AG08396 (cell line): ENCODE measurements at places on chromosomes 5 and 9.

DNA sequence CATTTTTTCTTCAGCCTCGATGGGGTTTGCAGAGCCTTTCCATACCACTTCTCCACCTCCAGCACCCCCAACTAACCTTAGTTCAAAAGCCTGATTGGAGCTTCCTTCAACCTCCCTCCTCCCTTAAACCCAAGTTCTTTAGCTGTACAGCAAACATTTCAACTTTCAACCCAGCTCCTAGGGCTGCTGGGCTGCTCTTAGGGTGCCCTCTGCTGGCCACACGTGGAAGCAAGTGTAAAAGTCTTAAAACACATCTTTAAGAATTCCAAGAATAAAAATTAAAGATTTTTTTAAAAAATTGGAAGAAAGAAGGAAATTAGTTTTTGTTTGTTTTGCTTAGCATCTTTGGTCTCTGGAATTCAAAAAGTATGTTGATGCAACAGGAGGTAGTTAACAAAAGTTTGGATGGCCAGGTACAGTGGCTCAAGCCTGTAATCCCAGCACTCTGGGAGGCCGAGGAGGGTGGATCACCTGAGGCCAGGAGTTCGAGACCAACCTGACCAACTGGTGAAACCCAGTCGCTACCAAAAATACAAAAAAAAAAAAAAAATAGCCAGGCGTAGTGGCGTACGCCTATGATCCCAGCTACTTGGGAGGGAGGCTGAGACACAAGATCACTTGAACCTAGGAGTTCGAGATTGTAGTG is 15.5 kb upstream of the HSD17B3 start:
- DNase-seq = peak; percentile 75

GRCh38 chr5:136382071-136382470 is 16.7 kb upstream of the TRPC7 start:
- no peak for DNase-seq

DNA sequence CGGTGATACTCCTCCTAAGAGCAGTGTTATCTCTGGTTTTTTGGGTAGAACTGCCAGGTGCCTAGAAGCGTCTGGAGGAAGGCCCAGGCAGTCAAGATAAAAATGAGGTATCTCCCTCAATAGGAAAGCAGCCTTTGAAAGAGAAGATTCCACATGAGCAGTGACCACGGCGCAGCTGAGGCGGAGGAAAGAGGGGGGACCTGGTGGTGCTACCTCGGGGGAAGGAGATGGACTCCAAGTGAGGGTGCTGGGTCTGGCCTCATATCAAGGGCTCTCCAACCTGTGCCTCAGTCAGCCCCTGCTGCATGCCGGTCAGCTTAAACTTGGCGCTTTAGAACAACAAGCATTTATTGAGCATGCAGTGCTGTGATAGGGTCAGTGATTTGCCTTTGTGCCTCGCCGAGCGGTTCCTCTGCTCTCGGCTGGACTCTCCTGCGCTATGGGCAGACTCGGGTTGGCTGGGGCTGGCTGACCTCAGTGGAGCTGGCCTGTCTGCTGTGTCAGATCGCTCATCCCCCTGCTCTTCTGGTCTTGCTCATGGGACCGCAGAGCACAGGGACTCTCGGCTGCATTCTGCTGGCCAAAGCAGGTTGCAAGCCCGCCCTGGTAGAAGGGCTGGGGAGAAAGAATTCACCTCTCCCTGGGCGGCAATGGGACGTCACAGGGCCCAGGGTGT is 121.1 kb upstream of the IRX4 start:
- no peak for DNase-seq

- DNase-seq = no peak
Measured at GRCh38 chr5:2797160-2797559, 45.7 kb upstream of the IRX2 start.
